ENCODE measurements at places on chromosomes 7 and 10. TPM values are rescaled to one million over a fixed set of nuclear protein-coding genes. Genes with fewer than 3 reads are reported as not detected.

- no peak for DNase-seq
Observed at GRCh38 chr7:24980534-24981170, 674 bp upstream of the OSBPL3 start.

The PAX2 gene
- 160 TPM for polyA plus RNA-seq

GRCh38 chr10:21161090-21161625 is 264.0 kb upstream of the NEBL start:
- DNase-seq: no peak

- DNase-seq: no peak
Observed at GRCh38 chr10:54710918-54711317, 90.1 kb downstream of the PCDH15 start.

The ANTXRL gene
- polyA plus RNA-seq: not detected

- DNase-seq: no peak
Observed at GRCh38 chr10:127402596-127403409, 146.3 kb upstream of the NPS start.

DNA sequence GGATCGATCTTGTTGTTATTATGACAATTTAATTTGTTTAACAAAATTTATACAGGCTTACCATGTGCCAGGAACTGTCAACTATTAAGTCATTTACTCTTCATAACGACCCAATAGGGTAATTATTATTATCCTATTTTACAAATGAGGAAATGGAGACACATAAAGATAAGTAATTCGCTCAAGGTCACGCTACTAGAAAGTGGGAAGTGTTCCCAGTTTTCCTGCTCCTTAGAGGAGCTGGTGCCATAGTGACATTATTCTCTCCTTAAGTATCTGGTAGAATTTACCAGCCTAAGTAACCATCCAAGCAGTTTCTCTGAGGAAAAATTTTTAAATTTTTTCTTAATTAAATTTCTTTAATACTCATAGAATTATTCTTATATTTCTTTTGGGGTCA is 360.9 kb upstream of the RNF32 start:
- no peak for DNase-seq

DNA sequence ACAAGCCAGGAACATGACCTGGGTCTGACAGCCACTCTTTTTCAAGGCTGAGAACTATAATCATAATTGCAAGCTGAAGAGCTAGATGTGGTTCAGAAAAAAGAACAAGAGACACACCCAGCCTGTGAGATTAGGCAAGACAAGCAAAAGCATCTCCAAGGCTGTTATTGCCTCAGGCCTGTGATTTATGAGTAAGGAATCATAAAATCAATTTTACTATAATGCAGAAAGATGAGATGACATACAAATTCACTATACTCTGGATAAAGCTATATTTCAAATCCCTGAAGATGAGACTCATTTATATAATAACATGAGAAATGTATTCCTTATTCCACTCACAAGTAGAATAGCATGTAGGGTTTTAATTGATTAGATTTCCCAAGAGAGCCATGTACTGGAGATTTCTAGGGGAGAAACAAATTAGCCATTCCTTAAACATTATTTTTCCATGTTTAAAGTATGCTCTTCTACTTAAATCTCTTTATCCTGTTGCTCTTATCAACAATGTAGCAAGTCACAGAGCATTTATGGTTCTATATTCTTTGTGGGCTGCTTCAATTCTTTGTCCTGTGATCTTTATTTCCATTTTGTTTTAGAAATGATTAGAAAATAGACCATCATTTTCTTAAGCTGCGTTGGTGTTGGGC is 47.4 kb downstream of the FHIP2A start:
- no peak for DNase-seq

GRCh38 chr7:150404172-150404804 is 25.2 kb downstream of the ZNF775 start:
- no peak for DNase-seq

The CTAGE4 gene
- polyA plus RNA-seq: 7.9 TPM

DNA sequence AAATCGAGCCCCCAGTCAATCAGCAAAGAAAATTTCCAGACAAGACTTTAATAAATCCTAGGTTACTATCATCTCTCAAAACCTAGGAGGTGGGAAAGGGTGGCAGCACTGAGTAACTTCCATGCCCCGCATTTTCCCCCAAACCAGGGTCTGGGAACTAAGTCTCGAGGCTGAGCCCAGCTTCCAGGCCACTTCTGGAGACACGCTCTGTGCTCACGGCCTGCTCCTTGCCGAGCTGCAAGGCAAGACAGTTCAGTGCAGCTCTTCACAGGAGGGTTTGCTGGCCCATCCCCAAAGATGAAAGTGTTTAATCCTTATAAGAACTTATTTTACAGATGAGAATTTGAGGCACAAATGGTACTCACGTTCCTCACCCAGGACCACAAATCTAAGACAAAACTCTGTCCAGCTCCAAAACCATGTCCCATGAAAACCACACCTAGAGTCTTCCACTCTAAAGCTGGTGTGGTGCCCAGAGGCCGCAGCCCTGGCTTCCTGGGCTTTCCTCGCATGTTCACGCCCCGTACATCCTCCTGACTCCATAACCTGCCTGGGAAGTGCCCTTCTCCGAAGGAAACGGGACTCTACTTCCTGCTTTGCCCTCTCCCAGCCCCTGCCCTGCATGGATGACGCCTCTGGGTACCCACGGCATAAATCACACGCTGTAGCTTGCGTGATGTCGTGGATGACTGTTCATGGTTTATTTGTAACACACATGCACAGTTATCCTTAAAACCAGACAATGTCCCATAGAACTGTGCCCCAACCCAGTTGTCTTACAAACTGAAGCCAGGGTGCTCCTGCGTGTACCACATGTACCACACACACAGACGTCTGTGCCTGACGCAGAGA is 201.2 kb downstream of the DIP2C start:
- no peak for DNase-seq

The MAGI2 gene
- 43.5 TPM for polyA plus RNA-seq

- DNase-seq: no peak
Observed at GRCh38 chr10:113178771-113179170, 228.7 kb downstream of the TCF7L2 start.

- no peak for DNase-seq
Observed at GRCh38 chr10:26840938-26841732, 19.6 kb downstream of the ABI1 start.

DNA sequence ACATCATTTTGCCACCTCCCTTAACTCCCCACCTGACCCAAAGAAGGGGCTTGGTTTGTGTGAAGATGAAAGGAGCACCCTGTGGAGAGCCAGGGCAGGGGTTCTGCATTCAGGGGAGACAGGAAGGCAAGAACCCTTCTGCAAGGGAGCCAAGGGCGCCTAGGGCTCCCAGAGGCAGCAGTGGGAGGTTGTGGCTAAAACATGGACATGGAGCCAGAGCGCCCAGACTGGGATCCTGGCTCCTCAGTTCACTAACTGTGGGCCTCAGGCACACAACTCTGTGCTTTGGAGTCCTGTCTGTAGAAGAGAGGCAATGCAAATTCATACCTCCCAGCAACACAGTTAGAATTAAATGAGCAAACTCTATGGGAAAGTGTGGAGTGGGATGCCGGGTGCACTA is 123.1 kb upstream of the MACROH2A2 start:
- no peak for DNase-seq

DNA sequence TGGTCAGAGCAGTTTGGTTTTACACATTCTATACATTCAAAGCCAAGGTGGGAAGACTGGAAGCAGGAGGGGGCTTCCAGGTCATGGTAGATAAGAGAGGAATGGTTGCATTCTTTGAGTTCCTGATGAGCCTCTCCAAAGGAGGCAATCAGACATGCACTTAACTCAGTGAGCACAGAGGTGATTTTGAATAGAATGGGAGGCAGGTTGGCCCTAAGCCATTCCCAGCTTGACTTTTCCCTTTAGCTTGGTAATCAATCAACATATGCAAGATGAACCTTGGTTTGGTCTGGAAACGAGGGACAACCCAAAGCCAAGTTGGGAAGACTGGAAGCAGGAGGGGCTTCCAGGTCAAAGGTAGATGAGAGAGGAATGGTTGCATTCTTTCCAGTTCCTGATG is 31.4 kb downstream of the TCERG1L start:
- DNase-seq: no peak

DNA sequence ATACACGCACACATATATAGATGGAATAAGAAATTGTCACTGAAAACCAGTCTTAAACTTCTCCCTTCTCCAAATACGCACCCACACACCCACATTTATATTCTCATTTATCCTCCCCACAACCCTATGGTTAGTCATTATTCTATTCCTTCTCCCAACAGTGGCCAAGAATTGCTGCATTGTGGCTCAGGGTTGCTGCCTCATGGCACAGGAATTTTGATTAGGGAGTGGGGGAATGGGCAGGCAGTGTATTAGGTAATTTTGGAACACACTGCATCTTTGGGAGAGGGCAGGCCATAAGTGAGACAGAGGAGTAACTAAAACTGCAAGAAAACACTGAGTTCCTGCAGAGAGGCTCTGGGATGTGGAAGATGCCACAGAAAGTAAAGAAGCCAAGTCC is 35.7 kb downstream of the NAPEPLD start:
- no peak for DNase-seq

- DNase-seq: no peak
Observed at GRCh38 chr10:60893231-60893630, 50.8 kb downstream of the RHOBTB1 start.

The CTTNBP2 gene
- polyA plus RNA-seq: 28.5 TPM

DNA sequence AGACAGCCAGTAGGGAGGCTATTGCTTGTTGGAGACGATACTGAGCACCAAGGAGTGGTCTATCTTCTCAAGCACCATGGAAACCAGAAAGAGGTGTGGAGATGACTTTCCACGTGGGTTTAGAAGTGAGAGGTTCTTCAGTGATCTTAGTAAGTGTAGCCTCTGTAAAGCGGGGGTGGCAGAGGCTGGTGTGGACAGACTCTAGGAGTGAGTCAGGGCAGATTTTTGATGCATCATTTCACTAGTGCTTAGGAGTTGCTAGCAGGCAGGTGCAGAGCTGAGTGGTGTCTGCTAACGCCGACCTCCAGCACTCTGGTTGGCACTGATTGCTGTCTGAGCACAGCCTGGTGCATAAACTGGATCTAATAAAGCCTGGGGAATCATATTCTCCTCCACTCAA is 78.4 kb upstream of the ADO start:
- DNase-seq: no peak

The ARHGEF35 gene
- polyA plus RNA-seq: 24.4 TPM

DNA sequence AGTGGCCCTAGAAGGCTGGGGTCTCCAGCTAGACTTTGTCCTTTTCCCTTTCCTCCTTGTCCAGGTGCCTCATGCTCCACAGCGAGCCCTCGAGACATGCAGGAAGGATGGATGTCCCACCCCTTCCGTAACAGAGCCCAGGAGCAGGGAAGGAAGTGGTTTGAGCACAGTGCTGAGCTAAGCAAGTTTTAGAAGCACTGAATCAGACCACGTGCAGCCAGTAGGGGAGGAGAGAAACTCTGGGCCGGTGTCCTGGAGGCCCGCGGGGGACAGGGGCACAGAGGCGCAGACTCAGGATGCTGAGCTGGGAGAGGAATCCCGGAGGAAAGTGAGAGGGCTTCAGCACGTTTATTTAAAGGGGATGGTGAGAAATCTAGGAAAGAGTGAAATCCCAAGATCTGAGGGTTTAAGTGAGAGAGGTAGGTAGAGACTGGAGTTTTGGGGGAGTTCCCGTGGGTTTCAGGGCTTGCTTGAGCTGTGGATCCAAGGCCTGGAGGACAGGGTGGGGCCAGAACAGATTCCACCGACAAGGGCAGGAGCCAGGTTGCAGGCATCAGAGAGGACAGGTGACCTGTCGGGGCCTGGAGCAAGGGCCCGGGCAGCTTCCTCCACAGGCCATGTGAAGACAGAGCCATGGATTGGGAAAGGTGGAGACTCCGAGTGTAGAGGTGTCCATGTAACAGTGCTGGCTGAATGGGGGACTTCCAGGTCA is 4.4 kb upstream of the IRF5 start:
- DNase-seq: no peak

DNA sequence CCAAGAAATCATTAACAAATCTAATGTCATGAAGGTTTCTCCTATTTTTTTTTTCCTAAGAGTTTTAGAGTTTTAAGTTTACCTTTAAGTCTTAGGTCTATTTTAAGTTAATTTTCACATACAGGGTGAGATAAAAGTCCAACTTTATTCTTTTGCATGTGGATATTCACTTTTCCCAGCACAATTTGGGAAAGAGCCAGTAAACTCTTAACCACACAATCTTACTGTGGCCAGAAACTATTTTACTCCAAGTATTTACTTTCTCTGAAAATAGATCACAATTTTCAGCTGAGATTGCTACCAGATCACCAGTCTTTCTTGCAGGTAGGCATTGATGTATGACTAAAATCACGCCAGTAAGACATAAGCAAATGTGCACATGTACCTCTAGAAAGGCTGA is 728.5 kb downstream of the TNS3 start:
- no peak for DNase-seq

- DNase-seq: no peak
Observed at GRCh38 chr10:122863216-122864193, 15.9 kb downstream of the FAM24B start.
